CD8-positive, alpha-beta T cell (primary cell): ENCODE measurements at places on chromosomes 7 and 10.

- DNase-seq: no peak
Observed at GRCh38 chr10:118952493-118953295, 76.8 kb upstream of the NANOS1 start.

- no peak for DNase-seq
Observed at GRCh38 chr10:113340282-113340681, 212.6 kb upstream of the HABP2 start.

DNA sequence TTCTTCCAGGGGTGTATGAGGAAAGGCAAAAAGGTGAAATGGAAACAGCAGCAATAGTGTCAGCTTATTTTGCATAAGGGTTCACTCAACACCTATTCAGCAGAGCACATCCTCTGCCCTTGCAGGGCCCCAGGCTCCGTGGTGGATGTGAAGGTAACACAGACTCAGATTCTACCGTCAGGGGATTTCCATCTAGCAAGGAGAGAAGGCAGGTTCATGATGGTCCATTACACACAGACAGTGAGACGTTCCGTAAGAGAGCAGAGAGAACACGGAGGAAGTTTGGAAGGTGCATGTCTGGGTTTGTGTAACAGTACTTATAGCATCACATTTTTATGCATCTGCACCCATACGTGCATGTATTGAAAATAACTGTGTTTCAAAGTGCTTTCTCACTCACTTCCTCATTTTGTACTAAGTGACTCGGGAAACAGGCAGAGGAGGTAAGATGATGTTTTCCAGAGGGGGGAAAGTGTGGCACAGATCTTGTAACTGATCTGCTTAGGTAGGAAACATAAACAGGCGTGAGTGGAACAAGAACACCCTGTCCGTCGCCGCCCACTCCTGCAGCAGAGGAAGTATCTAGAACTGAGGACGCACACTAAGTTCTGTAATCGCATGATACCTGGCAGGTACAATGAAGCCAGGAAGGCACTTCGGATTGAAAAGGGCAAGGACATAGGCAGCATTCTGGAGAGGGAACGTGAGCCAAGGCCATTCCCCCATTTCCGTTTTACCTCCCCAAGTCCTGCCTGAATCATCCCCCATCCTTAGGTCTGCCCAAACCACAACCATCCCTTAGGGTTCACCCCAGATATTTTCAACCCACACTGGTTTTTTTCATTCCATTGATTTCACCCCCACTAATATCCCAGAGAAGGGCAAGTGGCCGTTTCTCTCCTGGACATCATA lies 1.0 kb upstream of the ENO4 start:
- DNase-seq: no peak

DNA sequence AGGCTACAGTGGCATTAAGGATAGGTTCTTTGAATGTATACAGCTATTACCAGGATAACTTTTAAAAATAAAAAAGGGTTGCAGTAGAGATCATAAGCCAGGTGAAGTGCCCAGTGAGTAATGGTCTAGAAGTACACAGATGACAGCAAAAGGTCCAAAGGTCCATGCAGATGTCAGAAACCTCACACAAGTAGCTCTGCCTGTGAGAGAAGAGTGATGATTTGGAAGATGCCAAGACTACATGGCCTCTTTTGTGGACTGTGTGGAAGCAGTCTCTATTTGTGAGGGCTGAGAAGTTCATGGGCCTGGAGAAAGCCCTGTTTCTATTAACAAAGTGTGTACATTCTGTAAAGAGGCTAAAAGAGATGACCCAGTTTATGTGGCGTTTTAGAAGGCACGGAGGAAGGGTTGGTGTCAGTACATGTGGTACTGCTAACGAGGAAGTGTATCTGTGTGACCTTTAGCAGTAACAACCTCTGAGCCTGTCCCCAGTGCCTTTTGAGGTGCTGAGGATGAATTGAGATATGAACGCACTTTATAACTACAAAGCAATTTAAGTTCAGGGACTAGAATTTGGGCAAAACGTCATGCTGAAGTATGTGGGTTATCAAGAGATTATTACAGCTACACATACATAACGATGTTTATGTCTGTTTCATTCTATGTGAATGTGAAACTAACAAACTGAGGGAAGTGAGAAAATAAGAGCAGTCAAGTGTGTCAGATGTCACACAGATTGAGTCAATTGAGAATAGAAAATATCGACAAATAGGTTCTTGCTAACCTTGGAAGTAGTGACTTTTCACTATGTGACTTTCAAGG lies 7.6 kb downstream of the CYCS start:
- DNase-seq: no peak

DNA sequence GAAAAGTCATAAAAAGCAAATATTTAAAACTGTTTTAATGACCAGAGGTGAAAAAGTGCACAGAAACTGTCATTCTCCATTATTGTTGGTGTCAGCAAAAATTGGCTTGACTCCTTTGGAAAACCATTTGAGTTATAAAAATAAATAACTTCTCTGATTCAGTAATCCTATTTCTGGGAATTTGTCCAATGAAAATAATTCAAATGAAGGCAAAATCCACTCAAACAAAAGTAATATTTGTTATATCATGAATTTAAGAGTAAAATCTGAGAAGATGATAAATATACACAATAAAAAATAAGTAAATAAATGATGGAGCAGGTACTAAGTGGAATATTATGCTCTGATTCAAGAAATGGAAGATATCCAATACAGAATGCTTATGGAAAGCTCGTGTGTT lies 326.6 kb upstream of the KLF6 start:
- no peak for DNase-seq

- no peak for DNase-seq
Observed at GRCh38 chr10:35822316-35822715, 180.2 kb upstream of the FZD8 start.

GRCh38 chr7:49714182-49714581 lies 59.3 kb upstream of the VWC2 start:
- DNase-seq: no peak

GRCh38 chr10:24240041-24240751 lies 31.3 kb downstream of the KIAA1217 start:
- no peak for DNase-seq

DNA sequence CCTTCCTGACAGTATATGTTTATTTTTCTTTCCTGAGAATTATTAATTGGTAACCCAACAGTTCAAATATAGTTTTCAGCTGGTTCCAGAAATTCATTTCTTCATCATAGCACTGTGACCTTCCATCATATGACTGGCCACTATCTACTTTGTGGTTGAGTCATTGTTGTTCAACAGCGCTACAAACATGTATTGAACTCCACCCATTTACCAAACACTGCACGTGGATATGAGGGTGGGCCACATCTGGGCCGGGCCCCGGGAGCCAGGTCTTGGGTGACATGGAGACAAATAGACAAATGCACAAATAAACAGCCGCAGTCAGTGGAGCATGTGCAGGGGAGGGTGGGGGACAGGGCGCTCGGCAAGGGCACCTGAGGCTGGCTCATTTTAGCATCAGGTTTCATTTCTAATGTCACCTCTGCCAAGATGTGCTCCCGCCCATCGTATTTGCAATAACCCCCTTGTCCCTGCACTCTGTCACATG lies 24.0 kb upstream of the EEPD1 start:
- no peak for DNase-seq

GRCh38 chr7:77651575-77652162 lies 44.6 kb upstream of the RSBN1L start:
- no peak for DNase-seq

DNA sequence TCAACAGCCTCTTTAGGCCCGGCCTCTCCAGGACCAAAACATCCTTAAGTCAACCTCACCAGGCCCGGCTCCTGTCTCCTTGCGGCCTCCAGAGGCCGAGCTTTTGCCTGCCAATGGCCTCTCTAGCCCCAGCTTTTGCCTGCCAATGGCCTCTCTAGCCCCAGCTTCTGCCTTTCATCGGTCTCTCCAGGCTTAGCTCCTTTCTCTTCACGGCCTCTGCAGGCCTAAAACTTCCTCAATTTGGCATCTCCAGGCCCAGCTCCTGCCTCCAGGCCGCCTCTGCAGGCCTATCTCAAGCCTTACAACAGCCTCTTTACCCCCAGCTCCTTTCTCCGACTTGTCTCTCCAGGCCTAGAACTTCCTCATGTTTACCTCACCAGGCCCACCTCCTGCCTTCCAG lies 15.7 kb upstream of the TMEM248 start:
- DNase-seq: no peak

DNA sequence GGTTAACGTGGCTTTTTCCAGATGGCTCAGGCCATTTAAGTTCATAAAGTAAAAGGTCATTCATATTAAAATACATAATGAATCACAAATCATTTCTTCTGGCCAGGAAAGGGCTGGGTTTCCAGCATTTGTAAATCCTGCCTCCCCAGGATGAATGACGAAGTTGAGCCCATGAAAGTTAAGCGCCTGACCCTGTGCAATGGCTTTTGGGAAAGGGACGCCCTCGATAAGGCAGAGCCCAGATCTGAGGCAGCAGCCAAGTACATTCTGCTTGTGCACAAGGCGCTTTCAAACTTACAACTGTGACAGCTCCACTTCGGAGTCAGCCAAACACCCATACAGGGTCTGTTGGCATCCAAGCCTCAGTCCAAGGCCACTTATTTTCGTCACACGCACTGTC lies 2.8 kb downstream of the GIMAP6 start:
- DNase-seq: no peak

GRCh38 chr10:49212076-49212475 lies 23.9 kb upstream of the TMEM273 start:
- no peak for DNase-seq

DNA sequence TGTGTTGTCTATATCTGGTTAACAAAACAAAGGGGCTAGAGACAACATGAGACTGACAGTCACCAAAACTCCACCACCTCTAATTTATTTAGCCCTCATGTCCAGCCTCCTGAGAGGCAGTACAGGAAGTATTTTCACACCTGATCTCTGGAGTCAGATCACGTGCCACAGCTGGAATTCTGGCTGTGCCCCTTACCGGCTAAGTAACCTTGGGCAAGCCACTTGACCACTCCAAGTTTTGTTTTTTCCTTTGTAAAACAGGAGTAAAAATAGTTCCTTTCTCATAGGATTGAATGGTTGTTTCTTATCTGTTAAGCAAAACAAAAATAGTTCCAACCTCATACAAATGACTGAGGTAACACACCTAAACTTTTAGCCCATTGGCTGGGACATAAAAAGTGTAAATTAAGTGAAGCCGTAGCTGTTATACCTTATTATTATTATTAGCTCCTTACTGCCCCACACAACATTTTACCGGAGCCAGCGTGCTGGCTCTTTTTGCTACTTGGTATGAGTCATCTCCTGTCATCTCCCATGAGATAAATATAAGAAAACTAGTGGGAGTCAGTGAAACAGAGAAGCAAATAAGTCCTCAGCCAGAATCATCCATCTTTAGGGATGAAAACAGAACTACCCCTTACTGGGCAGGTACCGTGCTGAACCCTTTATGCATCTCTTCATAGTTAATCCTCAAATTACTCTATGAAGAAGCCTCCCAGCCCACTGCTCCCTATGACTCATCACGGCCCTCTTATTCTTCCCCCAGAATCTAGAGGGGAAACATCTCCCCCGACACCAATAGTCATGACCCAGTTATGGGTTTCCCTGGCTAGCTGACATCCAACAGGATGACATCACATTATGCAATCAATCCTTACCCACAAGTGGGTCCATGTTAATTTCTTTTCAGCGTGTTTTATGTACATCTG lies 44.9 kb downstream of the PPP1R3C start:
- no peak for DNase-seq

DNA sequence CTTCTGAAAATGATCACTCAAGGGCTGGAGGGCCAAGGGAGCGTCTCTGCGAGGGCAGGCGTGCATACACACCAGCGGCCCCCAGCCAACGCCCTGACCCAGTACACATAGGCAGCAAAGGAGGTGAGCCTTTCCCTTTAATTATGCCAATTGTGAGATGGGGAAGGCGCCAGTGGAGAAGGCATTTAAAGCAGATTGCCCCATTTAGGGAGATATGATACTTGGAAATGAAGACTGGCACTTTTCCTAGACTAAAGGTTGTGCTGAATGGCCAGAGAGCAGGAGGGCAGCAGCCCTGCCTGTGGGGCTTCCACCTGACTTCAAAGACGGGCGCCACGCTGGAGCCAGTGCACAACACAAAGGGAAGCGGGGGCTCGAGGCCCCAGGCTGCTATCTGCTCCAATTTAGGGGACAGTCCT lies 24.1 kb downstream of the HIPK2 start:
- DNase-seq: no peak

- DNase-seq: no peak
Observed at GRCh38 chr7:15248514-15248913, 313.3 kb downstream of the AGMO start.

DNA sequence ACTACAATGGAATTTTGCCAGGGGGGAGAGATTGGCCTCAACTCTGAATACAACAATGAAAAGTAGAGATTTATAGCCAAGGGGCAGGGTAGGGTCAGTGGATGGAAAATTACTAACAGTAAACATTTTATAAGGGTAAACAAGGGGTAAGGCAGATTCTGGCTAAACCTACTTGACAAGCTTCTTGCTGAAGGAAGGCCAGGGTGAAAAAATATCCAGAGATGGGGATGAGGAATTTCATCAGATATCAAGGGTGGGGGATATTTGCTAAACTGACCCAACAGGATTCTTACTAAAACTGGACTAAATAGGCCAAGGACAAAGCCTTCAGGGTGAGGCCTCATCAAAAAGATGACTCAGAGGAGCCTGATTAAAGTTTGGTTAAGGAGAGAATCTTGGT lies 156.3 kb downstream of the RTKN2 start:
- no peak for DNase-seq

- DNase-seq: no peak
Observed at GRCh38 chr7:42253316-42253715, 16.3 kb upstream of the GLI3 start.

- no peak for DNase-seq
Observed at GRCh38 chr10:71302874-71303568, 16.0 kb upstream of the SLC29A3 start.

DNA sequence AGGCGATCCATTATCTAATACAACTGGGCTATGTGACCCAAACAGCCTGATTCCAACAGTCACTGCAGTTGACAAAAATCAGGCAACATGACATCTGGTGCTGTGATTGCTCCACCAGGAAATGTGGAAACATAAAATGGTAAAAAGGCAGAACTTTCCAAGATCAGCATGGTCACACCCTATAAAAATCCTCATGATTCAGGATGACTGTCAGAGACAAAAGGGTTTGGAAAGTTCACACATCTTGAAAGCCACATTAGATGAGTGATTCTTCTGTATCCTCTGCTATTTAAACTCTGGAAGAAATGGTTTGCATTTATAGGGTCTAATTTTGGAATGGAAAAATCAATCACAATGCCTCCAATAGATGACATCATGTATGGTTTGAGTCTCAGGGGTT lies 662.6 kb upstream of the IGFBP3 start:
- no peak for DNase-seq

DNA sequence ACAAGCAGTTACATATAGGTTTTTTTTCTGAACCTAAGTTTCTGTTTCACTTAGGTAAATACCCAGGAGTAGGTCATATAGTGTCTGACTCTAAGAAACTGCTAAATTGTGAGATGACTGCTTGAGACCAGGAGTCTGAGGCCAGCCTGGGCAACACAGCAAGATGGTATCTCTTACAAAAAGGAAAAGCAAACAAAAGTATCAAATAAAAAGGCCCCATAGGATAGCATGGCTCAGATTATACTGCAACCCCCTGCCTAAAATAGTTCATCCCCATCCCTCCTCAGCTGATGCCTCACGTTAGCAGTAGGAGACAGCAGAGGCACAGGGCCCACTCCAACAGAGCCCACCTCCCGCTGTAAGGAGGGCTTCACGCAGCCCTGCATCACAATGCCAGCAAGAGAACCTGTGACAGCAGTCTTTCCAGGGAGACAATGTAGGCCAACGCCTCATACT lies 90.3 kb downstream of the SRPK2 start:
- peak; percentile 33 for DNase-seq

- no peak for DNase-seq
Observed at GRCh38 chr7:45394117-45394708, 180.0 kb upstream of the ADCY1 start.

- DNase-seq: no peak
Observed at GRCh38 chr7:48011951-48012350, 17.0 kb downstream of the SUN3 start.
